ENCODE measurements at places on chromosomes 5 and 9.

DNA sequence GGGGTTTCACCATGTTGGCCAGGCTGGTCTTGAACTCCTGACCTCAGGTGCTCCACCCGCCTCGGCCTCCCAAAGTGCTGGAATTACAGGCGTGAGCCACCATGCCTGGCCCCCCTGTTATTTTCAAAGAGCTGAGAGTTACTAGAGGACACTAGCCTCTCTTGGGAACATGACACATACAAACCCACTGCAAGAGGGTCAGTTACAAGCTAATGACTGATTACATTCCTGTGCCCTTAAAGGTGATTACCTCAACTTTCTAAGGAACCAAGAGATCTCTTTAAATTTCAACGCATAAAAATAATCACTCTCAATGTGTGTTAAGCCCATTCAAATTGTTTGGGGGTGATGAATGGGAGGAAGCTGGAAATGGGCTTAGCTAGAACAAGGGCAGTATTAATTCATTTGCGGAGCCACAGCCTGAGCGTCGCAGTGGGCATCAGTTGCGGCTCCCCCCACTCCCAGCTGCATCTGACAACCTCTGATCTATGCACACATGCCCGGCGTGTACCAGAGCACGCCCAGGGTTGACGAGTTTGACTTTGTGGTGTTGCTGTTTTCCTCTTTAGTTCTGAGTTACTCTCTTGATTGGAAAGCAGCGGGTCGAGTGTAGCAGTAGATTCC, 146.9 kb downstream of the GOLPH3 start:
- no peak for DNase-seq

- no peak for DNase-seq
Observed at GRCh38 chr5:172744123-172745104, 26.6 kb downstream of the DUSP1 start.

DNA sequence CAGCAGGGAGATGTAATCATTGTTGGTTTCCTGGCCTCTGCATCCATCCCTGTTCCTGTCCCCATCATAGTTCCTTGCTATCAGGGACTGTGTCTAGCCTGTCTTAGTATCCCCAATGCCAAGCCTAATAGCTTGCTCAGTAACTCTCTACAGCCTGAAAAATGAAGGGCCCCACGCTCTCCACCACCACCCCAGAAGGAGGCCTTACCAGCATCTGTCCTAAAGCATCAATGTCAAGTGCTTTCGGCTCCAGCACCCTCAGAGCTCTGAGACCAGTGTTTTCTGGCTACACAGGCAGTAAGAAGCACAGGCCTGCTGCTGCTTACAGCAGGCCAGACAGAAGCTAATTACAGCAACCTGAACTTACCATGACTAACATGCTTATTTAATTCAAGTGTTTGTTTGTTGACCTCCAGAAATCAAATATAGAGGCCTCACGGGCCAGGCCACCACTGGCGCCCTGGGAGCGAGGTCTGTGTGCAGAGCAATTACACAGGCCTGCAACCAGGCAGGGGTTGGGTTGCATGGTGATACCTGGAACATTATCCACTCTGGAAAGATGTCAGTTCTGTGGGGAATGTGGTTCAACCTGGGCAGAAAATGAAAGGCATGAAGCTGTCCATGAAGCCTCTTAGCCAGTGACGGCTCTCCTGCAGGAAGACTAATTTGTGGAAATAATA, 124.3 kb downstream of the SLC1A3 start:
- no peak for DNase-seq

GRCh38 chr5:39461007-39461682, 36.4 kb upstream of the DAB2 start:
- no peak for DNase-seq

- no peak for DNase-seq
Observed at GRCh38 chr5:96142786-96143434, 181.3 kb upstream of the ELL2 start.

DNA sequence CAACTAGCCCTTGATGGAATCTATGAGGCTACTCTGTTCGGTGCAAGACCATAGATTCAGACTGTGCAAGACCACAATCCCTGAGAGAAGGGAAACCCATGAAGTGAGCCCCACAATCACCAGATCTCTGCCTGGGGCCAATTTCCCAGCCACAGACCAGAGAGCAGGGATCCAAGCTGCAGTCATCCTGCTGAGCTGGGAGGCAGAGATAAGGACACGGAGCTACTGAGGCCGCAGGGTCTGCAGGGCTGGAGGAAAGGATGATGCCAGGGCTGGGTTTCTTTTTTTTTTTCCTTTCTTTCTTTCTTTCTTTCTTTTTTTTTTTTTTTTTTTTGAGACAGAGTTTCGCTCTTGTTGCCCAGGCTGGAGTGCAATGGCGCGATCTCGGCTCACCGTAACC, 47.7 kb upstream of the FUBP3 start:
- no peak for DNase-seq

DNA sequence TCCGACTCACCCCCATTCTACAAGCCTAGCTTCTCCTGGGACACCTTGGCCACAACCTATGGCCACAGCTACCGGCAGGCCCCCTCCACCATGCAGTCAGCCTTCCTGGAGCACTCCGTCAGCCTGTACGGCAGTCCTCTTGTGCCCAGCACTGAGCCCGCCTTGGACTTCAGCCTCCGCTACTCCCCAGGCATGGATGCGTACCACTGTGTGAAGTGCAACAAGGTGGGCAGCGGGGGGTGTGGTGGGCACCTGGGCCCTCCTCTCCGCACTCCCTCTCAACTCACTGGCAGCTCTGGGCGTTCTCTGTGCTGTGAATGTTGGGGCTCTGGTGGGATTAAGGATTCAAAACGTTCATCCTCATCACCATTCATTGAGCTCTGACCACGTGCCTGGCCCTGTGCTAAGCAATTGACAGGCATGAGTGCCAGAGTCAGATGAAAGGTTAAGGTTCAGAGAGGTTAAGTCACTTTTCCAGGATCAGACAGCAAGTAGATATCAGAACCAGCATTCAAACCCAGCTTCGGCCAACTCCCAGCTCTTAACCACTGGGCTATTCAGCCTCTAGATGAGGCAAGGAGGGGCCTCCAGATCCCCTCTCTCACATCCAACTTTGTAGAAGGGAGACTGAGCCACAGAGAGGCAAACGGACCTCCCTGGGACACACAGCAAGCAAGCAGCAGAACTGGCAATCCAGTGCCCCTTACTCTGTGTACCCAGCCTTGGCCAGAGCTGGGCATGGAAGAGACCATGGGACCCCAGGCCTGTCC, 9.9 kb downstream of the GFI1B start:
- no peak for DNase-seq

All from cortex of kidney (tissue), 1 donor.